ENCODE measurements at places on chromosomes 1 and 21.

DNA sequence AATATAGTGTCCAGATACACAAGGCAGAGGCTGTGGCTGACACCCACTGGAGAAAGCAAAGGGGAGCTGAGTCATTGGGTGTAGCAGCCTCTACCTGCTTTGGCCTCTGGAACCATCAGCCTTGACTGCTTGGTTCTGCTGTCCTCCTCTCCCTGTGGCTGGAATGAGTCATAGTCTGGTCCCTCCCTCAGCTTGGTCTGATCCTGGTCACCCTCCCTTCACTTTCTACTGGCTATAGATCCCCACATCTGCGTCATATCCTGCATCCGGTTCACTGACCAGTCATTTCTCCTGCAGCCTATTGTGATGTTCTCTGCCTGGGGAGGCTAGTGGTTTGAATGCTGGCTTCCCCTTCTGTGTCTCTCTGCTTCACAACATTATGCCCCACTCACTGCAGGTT, 372.8 kb upstream of the DAB1 start:
- peak; percentile 3 for DNase-seq

- DNase-seq: peak; percentile 46
Measured at GRCh38 chr1:78145105-78145580, 99.4 kb downstream of the GIPC2 start.

GRCh38 chr1:59062743-59063142, 234.2 kb upstream of the FGGY start:
- DNase-seq: peak; percentile 64

DNA sequence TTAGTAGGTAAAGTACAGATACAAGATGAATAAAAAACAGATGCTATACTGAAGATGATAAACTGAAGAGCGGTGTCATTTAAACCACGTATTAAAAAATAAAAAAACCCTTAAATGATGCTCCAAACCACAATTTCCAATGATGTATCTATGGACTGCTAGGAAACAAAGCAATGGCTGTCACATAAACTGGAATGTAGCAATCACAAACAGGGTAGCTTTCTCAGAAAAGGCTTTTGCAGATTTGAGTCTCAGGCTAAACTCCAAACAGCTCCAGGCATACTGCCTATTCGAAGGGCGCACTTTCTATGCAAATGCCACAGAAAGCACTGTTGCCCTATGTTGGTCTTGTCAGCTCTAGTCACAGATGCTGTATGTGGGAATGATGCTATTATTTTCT, 12.4 kb upstream of the H3-3A start:
- DNase-seq: no peak

- DNase-seq: no peak
Measured at GRCh38 chr1:22217811-22218460, 75.0 kb upstream of the WNT4 start.

GRCh38 chr1:33875862-33876261, 12.0 kb downstream of the HMGB4 start:
- DNase-seq: no peak

DNA sequence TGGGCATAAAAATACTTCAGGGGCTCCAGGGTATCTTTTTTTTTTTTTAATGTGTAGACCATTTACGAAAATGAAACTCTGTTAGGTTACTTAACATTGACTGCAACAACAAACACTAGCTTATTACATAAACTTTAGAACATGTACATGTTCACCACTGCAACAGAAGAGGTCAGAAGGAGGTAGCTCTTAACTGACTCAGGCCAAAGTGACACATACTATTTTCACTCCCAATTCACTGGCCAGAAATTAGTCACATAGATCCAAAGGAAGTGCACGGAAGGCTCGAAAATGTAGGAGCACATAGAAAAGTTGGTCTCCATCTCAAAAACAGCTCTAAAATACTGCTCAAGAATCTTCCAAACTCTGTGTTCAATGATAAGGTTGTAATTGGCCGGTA, 107.2 kb downstream of the AKT3 start:
- DNase-seq: peak; percentile 89

- DNase-seq: peak; percentile 90
Measured at GRCh38 chr1:109617291-109617801, 2.1 kb downstream of the GNAT2 start.

DNA sequence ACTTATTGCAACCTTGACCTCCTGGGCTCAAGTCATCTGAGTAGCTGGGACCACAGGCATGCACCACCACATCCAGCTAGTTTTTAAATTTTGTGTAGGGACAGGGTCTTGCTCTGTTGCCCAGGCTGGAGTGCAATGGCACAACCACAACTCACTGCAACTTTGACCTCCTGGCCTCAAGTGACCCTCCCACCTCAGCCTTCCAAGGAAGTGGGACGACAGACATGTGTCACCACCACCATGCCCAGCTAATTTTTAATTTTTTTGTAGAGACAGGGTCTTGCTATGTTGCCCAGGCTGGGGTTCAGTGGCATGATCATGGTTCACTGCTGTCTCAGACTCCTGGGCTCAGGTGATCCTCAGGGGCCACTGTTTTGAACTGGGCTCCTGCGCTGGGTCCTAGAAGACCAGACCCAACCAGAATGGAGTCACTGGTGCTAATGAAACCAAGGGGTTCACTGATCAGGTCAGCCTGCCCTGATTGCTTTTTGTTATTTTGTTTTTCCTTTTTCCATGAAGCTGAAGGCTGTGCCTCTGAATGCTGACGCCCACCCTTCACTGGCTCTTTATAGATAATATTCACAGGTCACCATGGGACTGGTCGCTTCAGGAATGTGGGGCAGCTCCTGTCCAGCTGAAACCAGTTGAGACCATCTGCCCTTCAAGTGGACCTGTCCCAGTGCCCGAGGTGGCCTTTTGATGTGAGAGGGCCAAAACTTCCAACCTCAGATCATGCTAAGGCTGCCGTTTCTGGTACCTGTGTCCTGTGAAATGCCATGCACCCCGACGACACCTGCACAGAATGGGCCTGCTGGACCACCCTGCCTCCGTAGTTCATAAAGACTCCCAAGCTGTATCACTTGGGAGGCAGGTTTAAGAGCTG, 4.9 kb downstream of the TRIM17 start:
- DNase-seq: no peak

DNA sequence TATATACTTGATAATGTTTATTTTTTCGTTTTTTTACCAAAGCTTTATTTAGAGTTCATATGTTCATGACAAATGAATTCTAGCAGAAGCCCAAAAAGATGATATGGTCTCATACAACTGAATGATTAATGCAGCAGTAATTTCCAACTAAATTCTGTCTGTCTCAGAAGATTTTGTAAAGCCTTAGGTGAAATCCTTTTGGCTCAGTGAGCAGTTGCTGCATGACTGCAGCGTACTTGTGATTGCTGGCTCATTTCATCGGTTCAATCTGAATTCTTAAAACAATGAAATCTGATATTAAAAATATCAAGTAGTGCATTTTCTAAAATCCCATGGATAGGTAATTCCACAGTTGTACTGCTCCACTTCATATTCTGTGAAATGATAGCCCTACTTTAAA, 73.2 kb downstream of the AK5 start:
- DNase-seq: peak; percentile 3

- DNase-seq: no peak
Measured at GRCh38 chr1:15095496-15095875, 58.1 kb upstream of the TMEM51 start.

DNA sequence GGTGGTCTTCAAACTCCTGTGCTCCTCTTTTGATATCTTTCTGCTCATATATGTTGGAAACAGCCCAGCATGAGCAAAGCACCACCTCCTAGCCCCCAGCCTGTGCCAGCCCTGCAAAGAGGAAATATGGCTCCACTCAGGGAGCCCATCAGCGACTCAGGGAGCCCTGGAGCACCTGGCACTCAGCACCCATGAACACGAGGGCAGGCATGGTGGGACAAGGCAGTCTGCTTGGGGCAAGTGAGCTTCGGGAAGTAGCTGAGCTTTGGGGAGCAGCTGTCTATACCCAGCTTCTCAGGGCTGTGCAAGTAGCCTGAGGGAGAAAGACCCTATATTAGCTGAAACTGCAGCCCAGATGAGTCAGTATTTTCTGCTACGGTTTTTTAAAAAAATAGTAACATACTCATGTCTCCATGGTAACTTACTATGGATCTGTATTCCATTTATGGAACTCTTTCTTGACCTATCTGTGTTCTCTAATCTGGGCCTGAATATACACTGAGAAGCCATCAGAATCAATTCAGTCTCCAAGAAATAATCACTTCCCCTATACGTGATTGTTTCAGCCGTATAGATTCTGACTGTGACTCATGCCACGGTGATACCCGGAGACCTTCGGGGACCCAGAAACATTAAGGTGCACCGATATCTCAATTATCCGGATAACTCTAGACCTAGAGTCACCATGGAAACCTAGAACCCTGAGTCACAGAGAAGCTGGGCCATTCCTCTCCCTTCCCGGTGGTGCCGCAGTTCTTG, 1.5 kb upstream of the ETS2 start:
- DNase-seq: no peak

- no peak for DNase-seq
Measured at GRCh38 chr1:229563241-229563640, 4.7 kb upstream of the ABCB10 start.

DNA sequence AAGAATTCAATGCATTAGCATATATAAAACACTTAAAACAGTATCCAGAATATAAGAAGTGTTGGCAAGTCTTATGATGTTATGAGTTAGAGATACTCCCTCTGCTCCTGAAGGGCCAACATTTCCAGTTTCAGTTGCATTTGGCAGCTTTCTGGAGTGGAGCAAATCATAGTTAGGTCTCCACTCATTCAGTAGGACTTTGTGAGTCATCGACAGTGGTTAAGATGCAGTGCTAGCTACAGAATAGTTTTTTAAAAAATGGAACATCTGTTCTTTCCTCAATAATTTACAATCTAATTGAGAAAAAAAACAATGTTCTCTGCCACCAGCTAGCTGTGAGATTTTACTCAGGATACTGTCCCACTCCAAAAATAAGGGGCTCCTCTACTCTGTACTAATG, 389.1 kb downstream of the HLX start:
- DNase-seq: peak; percentile 33

GRCh38 chr1:163063143-163063542, 6.0 kb upstream of the RGS4 start:
- DNase-seq: no peak

- DNase-seq: no peak
Measured at GRCh38 chr1:183219616-183220009, 33.5 kb downstream of the LAMC2 start.

DNA sequence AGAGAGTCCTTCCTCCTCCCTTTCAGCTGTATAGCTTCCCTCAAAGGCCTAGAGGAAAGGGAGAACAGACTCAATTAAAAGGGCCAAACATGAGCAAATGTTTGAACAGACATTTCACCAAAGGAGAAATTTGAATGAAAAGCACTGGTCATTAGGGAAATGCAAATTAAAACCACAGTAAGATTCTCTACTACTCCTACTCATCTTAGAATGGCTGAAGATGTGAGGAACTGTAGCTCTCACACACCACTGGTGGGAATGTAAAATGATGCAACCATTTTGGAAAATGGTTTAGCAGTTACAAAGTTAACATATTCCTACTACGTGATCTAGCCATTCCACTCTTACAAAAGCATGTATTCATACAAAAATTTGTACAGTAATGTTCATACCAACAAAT, 253.0 kb upstream of the HOOK1 start:
- DNase-seq: no peak

DNA sequence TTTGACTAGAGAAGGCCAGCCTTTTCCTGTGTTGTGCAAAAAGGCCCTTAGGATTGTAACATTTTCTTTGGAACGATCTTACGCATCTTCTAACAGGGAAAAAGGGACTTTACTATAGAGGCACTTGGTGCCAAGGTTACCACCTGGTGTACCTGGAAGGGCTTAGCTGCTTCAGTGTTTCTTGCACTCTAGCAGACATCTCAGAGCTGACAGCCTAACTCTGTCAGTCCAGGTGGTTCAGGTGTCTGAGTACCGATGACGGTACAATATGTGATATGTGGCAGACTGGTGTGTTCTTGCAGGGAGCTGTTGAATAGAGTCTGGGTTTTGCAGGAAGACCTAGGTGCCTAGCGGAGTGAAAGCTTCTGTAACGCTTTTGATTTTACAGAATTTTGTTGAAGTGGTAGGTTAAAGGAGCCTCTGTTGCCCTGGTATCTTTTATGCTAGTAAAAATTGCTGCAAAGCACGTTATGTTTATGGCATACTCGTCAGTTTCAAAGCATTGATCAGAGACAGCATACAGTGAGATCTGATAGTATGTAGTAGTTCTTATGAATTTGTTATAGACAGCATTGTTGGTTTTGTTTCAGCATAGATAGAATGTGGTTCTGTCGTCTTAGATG, 1.4 kb downstream of the MAGI3 start:
- DNase-seq: no peak

DNA sequence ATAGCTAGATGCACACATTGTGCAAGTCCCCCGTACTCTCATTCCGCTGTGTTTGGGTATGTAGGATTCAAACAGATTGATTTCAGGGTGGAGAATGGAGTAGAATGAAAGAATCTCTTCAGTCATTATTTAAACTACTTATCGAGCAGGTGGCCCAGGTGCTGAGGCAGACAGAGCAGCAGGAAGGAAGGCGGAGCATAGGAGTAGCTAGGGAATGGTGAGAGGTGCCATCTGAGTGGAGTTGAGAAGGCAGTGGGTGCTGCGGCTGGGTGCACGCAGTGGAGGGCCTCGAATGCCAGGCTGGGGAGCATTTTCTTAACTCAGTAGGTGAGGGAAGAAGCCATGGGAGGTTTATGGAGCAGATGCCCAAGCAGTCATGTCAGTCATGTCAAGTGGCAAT, 45.2 kb upstream of the CD101 start:
- DNase-seq: no peak

DNA sequence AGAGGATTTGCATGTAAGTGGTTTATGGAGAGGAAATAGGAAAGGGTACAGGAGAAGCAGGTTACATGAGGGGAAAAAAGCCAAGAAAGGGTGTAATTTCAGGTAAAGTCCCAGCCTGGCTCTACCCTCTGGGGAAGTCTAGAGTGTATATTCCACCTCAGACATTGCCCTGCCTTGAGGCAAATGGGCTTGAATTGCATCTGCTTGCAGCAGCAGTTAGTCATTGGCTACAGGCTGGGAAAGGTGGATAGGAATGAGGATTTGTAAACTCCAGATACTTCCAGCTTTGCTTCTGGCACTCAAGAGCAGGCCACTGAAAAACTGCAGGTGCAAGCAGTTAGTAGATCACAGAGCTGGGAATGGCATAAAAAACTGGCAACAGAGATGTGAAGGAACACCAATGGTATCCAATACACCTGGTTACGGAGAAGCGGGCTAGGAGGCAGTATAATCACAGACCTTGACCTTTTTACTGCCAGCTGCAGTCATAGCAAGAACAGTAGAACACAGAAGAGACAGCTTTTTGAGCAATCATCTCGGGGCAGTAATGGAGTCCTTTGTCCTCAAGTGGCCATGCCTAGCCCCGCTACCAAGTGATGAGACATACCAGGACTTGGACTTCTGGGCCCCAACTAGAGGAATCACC, 226.9 kb upstream of the NRIP1 start:
- peak; percentile 46 for DNase-seq

DNA sequence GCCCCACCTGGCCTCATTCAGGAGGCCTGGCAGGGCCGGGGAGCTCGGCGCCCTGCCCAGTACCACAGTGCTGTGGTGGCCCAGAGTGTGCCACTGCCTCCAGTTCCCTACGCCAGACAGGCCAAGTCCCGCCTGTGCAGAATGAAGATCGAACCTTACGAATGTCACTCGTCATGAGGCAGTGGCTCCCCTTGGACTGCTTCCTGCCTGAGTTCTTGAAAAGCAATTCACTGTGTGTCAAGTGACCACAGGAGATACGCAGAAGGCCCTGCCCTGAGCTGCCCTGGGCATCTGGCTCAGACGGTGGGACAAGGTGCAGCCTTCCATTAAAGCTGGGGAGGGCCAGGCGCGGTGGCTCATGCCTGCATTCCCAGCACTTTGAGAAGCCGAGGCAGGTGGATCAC, 49.6 kb upstream of the LRP8 start:
- no peak for DNase-seq

- no peak for DNase-seq
Measured at GRCh38 chr1:99004861-99005442, at the start of gene PLPPR5. TSS of gene PLPPR5 (minus strand) at chr1:99004861. CDS start at chr1:99004671, 190 bp downstream.
